ENCODE measurements at places on chromosomes 6 and 20. TPM values are rescaled to one million over a fixed set of nuclear protein-coding genes. Genes with fewer than 3 reads are reported as not detected.

MEI4 gene
- total RNA-seq, result not detected

TNNC2 gene
- not detected for total RNA-seq

C6orf47 gene
- total RNA-seq, result 15.2 TPM

NOX3 gene
- total RNA-seq, result not detected

ACTL10 gene
- 1.6 TPM for total RNA-seq

ID4 gene
- total RNA-seq, result 0.20 TPM

COL11A2 gene
- 0.07 TPM for total RNA-seq

EPHA7 gene
- total RNA-seq, result not detected
